ENCODE measurements at places on chromosomes 1 and 21. TPM values are rescaled to one million over a fixed set of nuclear protein-coding genes. Genes with fewer than 3 reads are reported as not detected.
A peak's percentile ranks its signal among the peaks of the same experiment; 100 is the strongest.

Gene BMP8B
- 0.60 TPM for total RNA-seq

Gene SLC26A9
- 2.3 TPM for total RNA-seq

Gene MMEL1
- 2.3 TPM for total RNA-seq

Gene RIIAD1
- total RNA-seq: not detected

Gene PLA2G5
- total RNA-seq: 0.52 TPM

Gene AQP10
- not detected for total RNA-seq

Gene MASP2
- not detected for total RNA-seq

- ATAC-seq: no peak
Measured at GRCh38 chr1:204714861-204715511, 29.4 kb upstream of the LRRN2 start.

DNA sequence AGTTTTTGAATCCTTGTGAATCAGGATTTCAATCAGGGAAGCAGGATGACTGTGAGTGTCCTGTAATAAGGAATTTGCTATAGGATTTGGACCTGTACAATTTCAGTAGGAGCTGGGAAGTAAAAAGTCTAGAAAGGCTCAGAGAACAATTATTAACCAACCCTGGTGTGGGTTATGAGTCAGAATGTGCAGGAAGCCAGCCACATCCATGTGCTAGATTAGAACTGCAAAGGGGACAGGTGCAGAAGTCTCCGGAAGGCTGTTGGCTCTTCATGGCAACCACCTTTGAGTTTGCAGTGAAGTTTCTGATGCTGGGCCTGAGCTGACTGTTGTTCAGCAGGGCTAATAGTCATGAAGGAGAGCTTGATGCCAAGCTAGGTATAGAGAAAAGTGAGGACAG lies 70.7 kb downstream of the SPATA46 start:
- peak; percentile 42 for ATAC-seq

DNA sequence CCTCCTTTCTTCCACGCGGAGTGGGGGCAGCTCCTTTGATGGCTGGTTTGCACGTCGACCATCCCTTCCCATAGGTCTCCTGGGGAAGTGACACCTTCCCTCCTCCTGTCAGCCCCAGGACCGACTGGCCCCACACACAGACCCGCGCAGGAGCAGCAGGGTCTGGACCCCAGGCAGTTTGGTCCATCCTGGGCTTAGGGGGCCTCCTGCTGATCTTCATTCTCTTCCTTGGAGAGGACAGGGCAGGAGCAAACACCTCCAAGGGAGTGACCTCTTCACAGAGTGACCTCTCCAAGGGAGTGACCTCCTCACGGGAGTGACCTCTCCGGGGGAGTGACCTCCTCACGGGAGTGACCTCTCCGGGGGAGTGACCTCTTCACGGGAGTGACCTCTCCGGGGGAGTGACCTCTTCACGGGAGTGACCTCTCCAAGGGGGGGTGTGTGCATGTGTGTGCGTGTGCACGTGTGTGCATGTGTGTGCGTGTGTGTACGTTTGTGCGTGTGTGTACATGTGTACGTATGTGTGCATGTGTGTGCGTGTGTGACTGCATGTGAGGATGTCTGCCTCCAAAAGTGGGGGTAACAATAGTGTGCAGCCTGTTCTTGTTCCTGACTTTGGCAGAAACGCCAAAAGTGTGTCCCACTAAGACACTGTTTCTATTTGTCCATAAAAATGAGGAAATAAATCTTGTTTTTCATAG lies 29.8 kb downstream of the COL6A1 start:
- ATAC-seq: no peak

DNA sequence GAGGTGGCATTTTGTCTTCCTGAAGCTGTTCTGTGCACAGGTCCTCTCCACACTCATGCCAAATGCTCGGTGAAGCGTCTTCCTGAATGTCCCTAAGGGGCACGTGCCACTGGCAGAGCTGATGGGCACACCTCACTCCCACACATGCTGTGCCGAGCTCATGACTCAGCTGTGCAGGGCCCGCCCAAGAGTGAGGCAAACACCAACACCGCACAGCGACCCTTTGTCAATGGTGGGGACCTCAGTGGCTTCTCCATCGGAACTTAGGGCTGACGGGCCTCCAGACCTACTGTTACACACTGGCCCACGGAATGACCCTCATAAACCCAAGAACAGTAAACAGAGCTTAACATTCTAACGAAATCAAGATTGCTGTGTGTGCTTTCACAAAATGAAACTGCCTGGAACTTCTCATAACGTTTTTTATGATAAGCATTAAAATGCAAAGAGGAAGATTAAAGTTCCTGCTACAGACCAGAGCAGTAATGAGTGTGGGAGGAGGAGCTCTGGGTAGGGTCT lies 89.3 kb downstream of the SIM2 start:
- peak; percentile 75 for ATAC-seq

DNA sequence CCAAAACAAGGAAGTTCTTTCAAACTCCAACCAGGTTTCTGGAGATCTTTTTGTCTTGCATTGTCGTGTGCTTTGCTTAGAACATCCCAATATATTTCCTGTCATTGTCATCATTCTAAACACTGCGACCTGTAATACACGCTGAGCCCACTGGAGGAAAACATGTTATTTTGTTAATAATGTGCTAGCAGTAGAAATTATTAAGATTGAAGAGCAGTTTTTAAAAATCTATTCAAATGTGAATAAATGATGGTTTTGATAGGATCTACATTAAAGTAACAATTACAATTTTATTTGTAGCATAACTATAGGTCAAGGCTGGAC lies 268.5 kb downstream of the PTPRC start:
- no peak for ATAC-seq

GRCh38 chr21:31873696-31874599 lies 1.1 kb downstream of the HUNK start:
- peak; percentile 24 for ATAC-seq

DNA sequence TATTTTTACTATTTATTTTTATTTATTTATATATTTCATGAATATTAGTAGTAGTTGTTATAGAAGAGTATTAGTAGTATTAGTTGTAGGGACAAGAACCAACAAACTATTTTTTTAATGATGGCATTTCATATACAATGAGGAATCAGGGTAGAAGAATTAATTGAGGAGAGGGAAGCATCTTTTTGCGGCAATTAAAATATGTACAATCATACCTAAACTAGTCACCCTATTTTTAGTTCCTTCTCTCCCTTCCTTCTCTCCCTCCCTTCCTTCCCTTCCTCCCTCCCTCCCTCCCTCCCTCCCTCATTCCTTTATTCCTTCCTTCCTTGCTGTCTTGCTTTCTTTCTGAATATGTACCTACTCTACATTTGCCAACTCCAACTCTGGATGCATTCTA lies 189.8 kb downstream of the GRIK1 start:
- no peak for ATAC-seq

GRCh38 chr21:33753886-33754285 lies 111.6 kb downstream of the ITSN1 start:
- ATAC-seq: no peak

Data from esophagus mucosa (tissue), 1 donor.